A549 treated with RU486 at 1 μM for 4 hours (cell line): ENCODE measurements at places on chromosomes 13 and 19. TPM values are rescaled to one million over a fixed set of nuclear protein-coding genes. Genes with fewer than 3 reads are reported as not detected.

Gene LMTK3
- total RNA-seq, result 2.1 to 4.7 TPM (median 4.2 TPM) in 5 replicates

Gene ATXN8OS
- not detected in 5 replicates for total RNA-seq

Gene ADM5
- 3.9 to 6.9 TPM (median 5.9 TPM) in 5 replicates for total RNA-seq

Gene JAK3
- 0.15 to 0.36 TPM (median 0.31 TPM) in 5 replicates for total RNA-seq

Gene SLC5A5
- total RNA-seq, result 0.06 to 0.25 TPM (median 0.17 TPM) in 5 replicates

Gene MYO16
- 0.02 to 0.09 TPM (median 0.04 TPM) in 4 of 5 replicates, not detected in the other for total RNA-seq

Gene C19orf85
- not detected in 5 replicates for total RNA-seq

Gene CFD
- 9.2 to 23.6 TPM (median 21.2 TPM) in 5 replicates for total RNA-seq

Gene LYPD5
- total RNA-seq, result 0.14 to 0.22 TPM (median 0.15 TPM) in 3 of 5 replicates, not detected in the others

Gene PTGER1
- not detected in 5 replicates for total RNA-seq

Gene SCN1B
- total RNA-seq, result 9.6 to 19.7 TPM (median 15.9 TPM) in 5 replicates
